WTC11 (cell line): ENCODE measurements at places on chromosomes 4 and X. TPM values are rescaled to one million over a fixed set of nuclear protein-coding genes. Genes with fewer than 3 reads are reported as not detected.

GRCh38 chr4:47553329-47554125, 68.5 kb downstream of the ATP10D start:
- H3K4me3 ChIP-seq = no peak overlapping the region
- H3K36me3 ChIP-seq = no peaks in the 10 kb centered on the region
- no peaks in the 10 kb centered on the region for H3K27me3 ChIP-seq
- DNase-seq = no peak
- H3K4me1 ChIP-seq = no peaks in the 10 kb centered on the region

- no peak overlapping the region for H3K4me3 ChIP-seq
- H3K27ac ChIP-seq = no peak overlapping the region
- no peak for DNase-seq
- peaks cover 11% of the 10 kb centered on the region for H3K4me1 ChIP-seq
- H3K36me3 ChIP-seq = peaks cover 10% of the 10 kb centered on the region
Observed at GRCh38 chrX:9130031-9130430, 96.1 kb upstream of the FAM9B start.

DNA sequence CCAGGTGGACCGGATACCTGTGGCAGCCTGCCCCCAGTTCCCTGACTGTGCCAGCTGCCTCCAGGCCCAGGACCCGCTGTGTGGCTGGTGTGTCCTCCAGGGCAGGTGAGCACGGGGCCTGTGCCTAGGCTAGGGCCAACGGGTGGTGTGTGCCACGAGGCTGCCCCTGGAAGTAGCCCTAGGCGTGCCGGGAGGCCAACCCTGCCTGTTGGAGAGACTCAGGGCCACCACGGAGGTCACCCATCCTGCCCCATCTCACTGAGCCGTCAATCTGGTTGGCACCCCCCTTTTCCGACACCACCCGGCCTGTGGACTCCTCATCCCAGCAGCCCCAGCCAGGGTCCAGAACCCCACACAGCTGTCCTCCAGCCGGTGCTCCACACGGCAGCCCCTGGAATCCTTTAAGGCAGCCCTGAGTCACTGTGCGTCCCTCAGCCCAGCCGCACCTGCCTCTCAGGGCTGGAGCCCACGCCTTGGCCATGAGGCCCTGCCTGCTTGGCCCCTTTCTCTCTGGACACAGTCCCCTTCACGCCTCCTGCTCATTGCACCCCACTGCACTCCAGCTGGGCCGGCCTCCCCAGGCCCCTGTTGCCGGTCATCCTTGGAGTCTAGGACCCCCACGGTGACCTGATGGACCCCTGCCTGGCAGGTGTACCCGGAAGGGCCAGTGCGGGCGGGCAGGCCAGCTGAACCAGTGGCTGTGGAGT, 5.3 kb downstream of the PLXNB3 start:
- H3K4me3 ChIP-seq = no peak overlapping the region
- DNase-seq = no peak
- H3K4me1 ChIP-seq = peaks cover 3% of the 10 kb centered on the region; the same call in 1 of the 2 replicates
- no peaks in the 10 kb centered on the region for H3K27me3 ChIP-seq
- H3K36me3 ChIP-seq = no peaks in the 10 kb centered on the region
- H3K27ac ChIP-seq = no peak overlapping the region

- no peaks in the 10 kb centered on the region for H3K4me1 ChIP-seq
- no peaks in the 10 kb centered on the region for H3K27me3 ChIP-seq
- DNase-seq = no peak
- no peaks in the 10 kb centered on the region for H3K36me3 ChIP-seq
- H3K4me3 ChIP-seq = no peak overlapping the region
Observed at GRCh38 chr4:38788317-38788716, 5.5 kb upstream of the TLR10 start.

Gene PCDH10
- total RNA-seq = 7.8 to 13.9 TPM (median 13.1 TPM) in 3 replicates

- no peak overlapping the region for H3K4me3 ChIP-seq
- peaks cover 42% of the 10 kb centered on the region for H3K4me1 ChIP-seq
- no peak for DNase-seq
Observed at GRCh38 chrX:19799319-19800182, 87.8 kb downstream of the SH3KBP1 start.

DNA sequence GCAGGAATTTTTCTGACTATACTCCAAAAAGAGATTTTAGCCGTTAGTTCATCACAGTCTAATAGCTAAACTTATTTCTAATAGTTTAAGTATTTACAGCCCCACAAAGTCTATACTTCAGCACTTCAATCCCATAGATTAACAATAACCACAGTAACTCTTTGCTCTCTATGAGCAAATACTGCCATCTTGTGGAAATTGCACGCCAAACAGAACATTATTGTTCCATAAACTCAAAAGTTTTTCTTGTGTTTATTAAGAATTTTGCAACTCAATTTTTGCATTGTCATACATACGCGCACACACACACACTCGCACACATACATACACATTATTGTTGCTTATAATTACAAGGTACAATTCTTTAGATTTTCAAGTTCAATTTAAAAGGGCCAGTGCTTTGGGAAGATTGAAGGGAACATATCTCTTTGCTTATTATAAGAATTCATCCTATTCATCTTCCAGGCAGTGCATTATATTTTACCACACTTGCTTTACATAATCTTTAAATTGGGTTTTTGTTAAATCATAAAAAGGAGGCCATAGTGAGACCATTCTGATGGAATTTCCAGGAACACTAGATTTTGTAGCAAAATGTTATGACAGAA, 63.8 kb upstream of the ATOH1 start:
- H3K27ac ChIP-seq = no peak overlapping the region
- H3K27me3 ChIP-seq = no peaks in the 10 kb centered on the region; the same call in 1 of the 2 replicates
- no peak for DNase-seq

DNA sequence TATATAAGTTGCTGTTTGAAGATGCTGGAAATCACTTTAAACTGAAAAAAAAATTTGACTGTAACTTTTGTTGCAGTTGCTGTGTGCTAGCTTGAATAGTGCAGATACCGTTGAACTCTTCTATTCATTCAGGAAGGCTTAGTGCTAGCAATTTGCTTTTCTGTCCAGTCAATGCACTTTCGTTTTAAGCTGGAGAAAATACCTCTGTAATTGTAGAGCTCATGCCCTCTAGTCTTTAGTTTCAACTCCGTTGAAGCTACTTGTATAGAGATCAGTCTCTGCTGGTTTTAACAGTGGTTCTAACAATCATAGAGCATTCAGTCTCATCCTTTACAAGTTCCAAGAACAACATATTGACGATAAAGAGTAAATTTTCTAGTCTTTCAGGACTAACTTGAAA, 49.0 kb upstream of the TRPC3 start:
- H3K27me3 ChIP-seq = peaks cover 5% of the 10 kb centered on the region
- no peak overlapping the region for H3K4me3 ChIP-seq
- no peaks in the 10 kb centered on the region for H3K36me3 ChIP-seq
- no peak overlapping the region for H3K27ac ChIP-seq
- DNase-seq = no peak

DNA sequence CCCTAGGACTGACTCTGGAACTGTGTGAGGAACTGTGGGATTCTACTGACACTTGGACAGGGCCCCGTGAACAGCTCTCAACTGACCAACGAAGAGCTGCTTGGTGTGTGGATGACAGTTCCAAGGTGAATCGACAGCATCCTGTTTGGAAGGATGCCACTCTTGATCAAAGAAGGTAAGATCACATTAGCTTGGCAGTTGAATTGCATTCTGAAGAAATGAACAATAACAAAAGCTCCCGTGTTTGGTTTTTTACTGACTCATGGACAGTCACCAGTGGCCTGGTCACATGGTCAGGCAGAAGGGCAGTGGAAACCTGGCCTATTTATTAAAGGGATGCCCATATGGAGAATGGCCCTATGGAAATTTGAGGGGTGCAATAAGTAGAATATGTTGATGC, 33.1 kb upstream of the GPR34 start:
- no peaks in the 10 kb centered on the region for H3K27me3 ChIP-seq
- no peak for DNase-seq
- H3K4me3 ChIP-seq = no peak overlapping the region
- H3K27ac ChIP-seq = no peak overlapping the region

- peaks cover 20% of the 10 kb centered on the region for H3K4me1 ChIP-seq
- H3K27me3 ChIP-seq = no peaks in the 10 kb centered on the region; the same call in 1 of the 2 replicates
- no peaks in the 10 kb centered on the region for H3K36me3 ChIP-seq
- DNase-seq = no peak
Observed at GRCh38 chr4:74878323-74878722, 54.6 kb upstream of the PARM1 start.

DNA sequence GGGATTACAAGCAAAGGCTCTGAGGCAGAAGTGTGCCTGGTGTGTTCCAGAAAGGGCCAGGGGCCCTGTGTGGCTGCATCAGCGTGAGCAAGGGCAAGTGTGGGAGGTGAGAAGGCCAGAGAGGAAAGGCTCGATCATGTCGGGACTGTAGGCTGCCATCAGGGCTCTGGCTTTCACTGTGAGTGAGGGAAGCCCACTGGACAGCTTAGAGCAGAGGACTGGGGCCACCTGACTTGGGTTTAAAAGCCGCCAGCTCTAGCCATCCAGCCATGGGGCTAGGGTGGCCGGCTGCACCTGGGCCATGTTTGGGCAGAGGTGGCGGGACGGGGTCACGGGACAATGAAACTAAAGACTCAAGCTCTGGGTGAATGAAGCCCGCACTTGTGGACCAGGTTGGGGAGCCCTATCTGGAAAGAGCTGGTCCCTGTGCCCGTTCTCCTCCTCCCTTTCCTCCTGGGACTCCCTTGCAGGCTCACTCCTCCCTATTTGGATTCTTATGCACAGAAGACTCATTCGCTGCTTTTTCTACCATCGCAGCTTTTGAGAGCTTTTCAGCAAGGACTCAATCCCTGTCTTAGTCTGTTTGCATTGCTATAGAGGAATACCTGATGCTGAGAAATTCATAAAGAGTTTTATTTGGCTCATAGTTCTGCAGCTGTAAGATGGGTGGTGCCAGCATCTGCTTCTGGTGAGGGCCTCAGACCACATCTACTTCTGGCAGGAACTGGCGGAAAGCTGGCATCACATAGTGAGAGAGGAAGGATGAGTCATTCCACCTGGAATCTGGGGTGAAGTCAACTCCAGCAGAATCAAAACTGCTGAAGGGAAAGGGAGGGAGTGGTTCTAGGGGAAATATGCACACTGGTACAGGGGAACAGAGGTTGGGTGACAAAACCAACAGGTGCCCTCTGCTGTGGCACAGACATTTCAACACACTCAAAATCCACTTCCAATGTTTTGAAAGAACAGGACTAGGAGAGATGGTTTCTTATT, 15.3 kb downstream of the CTAG1B start:
- no peaks in the 10 kb centered on the region for H3K36me3 ChIP-seq
- peaks cover 17% of the 10 kb centered on the region for H3K4me1 ChIP-seq
- DNase-seq = no peak

- H3K27ac ChIP-seq = no peak overlapping the region
- DNase-seq = no peak
- no peaks in the 10 kb centered on the region for H3K36me3 ChIP-seq
- no peaks in the 10 kb centered on the region for H3K4me1 ChIP-seq
- H3K27me3 ChIP-seq = peaks cover 2% of the 10 kb centered on the region; the same call in 1 of the 2 replicates
Observed at GRCh38 chrX:65610481-65610880, 57.0 kb upstream of the MSN start.

Gene CENPVL1
- 3.1 to 3.7 TPM (median 3.5 TPM) in 3 replicates for total RNA-seq

DNA sequence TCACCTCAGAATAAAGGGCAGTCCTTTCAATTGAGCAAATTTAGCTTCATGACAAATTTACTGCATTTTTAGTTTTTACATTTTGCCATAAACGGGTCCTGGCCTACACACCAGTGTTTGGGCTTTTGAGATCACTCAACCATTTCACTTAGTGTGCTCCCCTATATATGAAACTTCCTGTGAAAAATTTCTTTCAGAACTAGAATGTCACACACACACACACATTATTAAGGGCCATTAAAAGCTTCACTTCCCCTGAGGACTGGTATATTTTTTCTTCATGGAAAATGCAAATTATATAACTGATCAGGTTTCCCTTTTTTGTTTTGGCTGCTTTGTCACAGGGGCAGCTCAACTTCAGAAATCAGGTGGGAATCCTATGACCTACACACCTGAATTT, 206.5 kb downstream of the ENOX2 start:
- no peak for DNase-seq
- no peaks in the 10 kb centered on the region; the same call in 1 of the 2 replicates for H3K27me3 ChIP-seq
- no peak overlapping the region for H3K4me3 ChIP-seq
- no peak overlapping the region for H3K27ac ChIP-seq

- peaks cover 2% of the 10 kb centered on the region; the same call in 1 of the 2 replicates for H3K4me1 ChIP-seq
- H3K36me3 ChIP-seq = no peaks in the 10 kb centered on the region
- no peak for DNase-seq
- no peaks in the 10 kb centered on the region for H3K27me3 ChIP-seq
- no peak overlapping the region for H3K4me3 ChIP-seq
- no peak overlapping the region for H3K27ac ChIP-seq
Observed at GRCh38 chr4:96833831-96834230, 993.9 kb downstream of the PDHA2 start.

- no peak for DNase-seq
- H3K36me3 ChIP-seq = no peaks in the 10 kb centered on the region
- no peak overlapping the region for H3K4me3 ChIP-seq
- H3K27me3 ChIP-seq = no peaks in the 10 kb centered on the region
- no peaks in the 10 kb centered on the region for H3K4me1 ChIP-seq
- H3K27ac ChIP-seq = no peak overlapping the region
Observed at GRCh38 chr4:142516686-142517526, 329.2 kb downstream of the INPP4B start.
